Activated T-helper 1 cell treated with anti-CD3 and anti-CD28 coated beads, Interleukin-12 subunit alpha, Interleukin-12 subunit beta, Interleukin-2, Interleukin-4 antibody, amounts not matched to agents 30 ng/mL and 10 ng/mL and 1 ng/mL, durations not matched to agents 14 hours and 24 hours and 36 hours (primary cell): ENCODE measurements at places on chromosomes 13 and 19. TPM values are rescaled to one million over a fixed set of nuclear protein-coding genes. Genes with fewer than 3 reads are reported as not detected.

- DNase-seq, result no peak
- no peaks in the 10 kb centered on the region for H3K4me1 ChIP-seq
- peaks cover 39% of the 10 kb centered on the region for H3K27me3 ChIP-seq
- H3K27ac ChIP-seq, result no peak overlapping the region
- no peak overlapping the region for H3K4me3 ChIP-seq
These were observed 2.5 kb downstream of the PCDH8 start for GRCh38 chr13:52845766-52846566.

DNA sequence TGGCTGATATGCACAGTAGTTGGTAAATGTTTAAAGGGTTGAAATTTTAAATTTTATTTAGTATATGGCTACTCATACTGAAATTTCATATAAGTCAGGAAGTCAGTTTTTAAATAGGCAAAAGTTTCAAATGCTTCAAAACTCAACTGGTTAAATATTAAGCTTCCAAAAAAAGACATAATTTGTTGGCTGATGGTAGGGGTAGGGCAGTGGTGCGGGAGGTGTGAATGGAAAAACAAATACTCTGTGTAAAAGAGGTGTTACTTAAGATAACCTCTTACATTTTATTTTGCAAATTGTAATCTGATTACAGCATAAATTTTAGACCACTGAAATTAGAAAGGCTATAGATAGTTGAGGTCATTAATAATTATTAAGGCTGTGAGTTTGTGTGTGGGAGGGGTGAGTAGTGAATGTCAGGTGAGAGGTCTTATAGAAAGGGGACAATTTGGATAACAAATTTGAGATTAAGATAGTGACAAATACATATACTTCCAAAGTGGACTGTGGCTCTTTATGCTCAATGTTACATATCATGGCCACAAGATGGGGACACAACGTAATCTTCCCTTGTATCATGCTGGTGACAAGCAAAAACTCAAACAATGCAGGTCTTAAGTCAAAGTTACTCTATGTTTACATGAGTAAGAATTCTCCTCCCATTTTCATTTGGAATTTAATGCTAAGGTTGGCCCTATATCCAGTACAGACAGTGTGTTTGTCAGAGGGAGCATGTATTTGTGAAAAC is 36.6 kb upstream of the OXGR1 start:
- H3K4me1 ChIP-seq, result no peaks in the 10 kb centered on the region
- no peak overlapping the region for H3K27ac ChIP-seq
- H3K36me3 ChIP-seq, result no peaks in the 10 kb centered on the region
- peaks cover 3% of the 10 kb centered on the region for H3K27me3 ChIP-seq

Gene C19orf18
- total RNA-seq, result not detected in 2 replicates

Gene CCL25
- not detected in 2 replicates for total RNA-seq

Gene TUBA3C
- total RNA-seq, result not detected in 2 replicates
